ENCODE measurements at places on chromosomes 6 and 20.
A peak's percentile ranks its signal among the peaks of the same experiment; 100 is the strongest.

- DNase-seq, result no peak
These were observed 8.5 kb downstream of the GMEB2 start for GRCh38 chr20:63618291-63618980.

- no peak for DNase-seq
These were observed 216.5 kb downstream of the QKI start for GRCh38 chr6:163630991-163631390.

DNA sequence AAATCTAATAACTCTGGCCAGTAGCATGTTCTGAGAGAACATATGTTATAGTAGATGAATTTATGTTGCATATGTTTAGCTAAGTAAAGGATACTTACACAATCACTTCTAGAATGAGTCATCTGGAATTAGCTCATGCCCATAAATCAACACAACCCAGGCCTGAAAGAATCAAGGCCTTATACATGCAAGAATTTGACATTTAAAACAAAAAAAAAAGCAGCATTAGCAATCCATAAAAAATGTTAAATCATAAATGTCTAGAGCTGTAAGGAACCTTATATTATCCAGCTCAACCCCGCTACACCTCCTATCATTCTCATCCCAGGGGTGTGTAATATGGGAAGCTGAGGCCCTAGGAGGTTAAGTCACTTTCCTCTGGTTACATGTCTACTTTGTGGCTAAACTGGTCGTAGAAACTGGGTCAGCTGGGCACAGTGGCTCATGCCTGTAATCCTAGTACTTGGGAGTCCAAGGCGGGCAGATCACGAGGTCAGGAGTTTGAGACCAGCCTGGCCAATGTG, 105.2 kb upstream of the CARMIL1 start:
- DNase-seq, result peak; percentile 76

DNA sequence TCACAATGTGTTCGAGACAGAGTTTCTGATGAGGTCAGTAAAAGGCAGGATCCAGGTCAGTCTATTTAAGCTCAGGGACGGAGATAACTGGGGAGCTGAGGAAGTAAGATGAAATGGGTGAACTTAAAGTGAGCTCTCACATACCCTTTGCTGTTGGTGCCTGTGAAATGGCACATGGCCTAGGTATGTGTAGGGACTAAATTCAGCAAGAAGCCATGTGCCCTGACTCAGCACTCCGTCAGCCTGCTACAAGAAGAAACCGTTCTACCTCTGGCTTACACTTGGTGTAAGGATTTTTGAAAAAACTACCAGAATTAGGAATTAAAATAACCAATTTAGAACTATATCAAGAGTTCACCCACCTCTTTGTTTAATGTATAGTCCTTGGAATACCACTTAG, 41.1 kb upstream of the TRDN start:
- DNase-seq, result no peak

DNA sequence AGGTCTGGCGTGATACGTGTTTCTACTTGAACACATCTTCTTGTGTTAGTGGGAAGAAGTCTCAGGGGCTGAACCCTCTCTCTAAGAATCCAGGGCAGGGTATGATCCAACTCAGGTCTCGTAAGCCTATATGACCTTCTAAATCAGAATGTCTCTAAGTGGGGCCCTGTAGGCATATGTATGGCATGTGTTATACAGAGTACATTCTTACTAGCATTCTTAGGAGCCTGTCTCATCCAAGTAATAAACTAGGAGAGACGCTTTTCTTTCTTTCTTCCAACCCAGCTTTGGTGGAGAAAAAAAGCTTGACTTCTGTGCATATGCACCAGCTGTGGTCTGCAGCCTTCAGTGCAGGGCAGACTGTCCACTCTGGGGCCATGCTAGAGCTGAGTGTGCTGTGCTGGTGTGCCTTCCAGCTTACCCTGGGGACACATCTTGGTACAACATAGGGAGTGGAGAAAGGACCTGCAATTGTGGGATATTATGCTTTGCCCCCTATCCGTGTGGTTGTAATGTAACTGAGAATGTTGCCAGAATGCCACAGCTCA, 47.3 kb downstream of the L3MBTL3 start:
- no peak for DNase-seq
